ENCODE measurements at places on chromosomes 5 and 9.

DNA sequence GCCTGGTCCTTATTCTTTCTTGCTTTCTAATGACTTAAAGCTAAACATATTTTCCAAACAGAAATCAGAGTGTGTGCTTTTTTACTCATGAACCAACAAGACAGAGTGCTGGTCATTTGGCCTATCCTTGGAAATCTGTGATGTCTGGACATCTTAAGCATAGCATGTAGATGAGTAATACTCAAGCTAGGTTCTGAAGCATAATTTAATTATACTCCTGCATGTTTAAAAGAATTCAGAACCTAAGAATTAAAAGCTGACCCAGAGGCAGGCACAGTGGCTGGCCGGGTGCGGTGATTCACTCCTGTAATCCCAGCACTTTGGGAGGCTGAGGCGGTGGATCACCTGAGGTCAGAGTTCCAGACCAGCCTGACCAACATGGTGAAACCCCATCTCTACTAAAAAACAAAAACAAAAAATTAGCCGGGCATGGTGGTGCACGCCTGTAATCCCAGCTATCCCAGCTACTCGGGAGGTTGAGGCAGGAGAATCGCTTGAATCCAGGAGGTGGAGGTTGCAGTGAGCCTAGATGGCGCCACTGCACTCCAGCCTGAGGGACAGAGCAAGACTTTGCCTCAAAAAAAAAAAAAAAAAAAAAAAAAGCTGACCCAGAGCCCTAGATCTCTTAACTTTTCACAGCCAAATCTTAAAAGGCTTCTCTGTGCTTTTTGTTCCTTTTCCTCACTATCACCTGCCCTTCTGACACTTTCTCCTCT, 16.2 kb upstream of the TJP2 start:
- no peak for DNase-seq

- no peak for DNase-seq
These were observed 849 bp downstream of the RORB start for GRCh38 chr9:74497748-74498620.

DNA sequence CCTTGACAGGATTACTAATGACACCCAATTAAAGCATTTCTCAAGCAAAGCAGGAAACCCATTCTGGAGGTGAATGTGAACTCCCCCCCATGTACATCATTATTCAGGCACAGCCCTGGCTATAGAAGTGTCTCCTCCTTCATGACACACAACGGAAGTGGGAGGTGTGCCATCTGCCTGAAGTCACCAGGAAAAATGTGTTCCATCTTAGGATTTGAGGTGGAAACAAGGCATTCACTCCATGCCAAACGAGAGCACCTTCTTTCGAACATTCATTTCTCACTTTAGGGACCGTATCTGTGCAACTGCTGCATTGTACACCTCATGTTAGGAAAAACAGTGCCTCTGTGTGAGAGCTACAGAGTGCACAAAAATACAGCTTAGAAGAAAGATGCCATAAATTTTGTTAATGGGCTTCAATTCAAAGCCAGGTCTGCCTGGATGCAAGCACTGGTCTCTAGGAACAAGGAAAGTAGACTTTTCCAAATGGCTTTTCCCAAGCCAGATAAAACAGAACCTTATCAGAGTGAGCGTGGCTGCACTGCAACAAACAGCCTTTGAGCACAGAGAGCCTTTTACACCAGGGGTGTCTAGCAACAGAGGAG, 19.4 kb downstream of the GOLM1 start:
- no peak for DNase-seq

GRCh38 chr5:79699763-79700400, 10.2 kb downstream of the CMYA5 start:
- DNase-seq: no peak

- DNase-seq: no peak
These were observed 181.5 kb upstream of the RAI14 start for GRCh38 chr5:34474573-34475021.

- no peak for DNase-seq
These were observed 62.5 kb downstream of the HSPA4 start for GRCh38 chr5:133114166-133114932.

DNA sequence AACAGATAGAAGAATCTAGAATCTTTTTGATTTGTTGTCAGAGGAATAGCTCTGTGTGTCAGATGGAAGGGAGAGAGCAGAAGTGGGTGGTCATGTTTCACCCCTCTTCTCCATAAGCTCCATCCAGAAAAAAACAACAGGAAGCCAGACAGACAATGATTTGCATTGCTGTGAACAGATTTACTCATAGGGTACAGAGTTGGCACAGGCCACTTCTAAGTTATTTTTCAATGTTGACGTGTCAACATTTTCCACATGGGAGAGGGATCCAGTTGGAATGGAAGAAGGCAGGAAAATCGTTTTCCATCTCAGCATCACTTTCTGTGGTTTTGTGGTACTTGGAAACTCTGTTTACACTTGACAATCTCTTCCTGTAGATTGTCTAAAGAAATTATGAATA, 86.7 kb downstream of the INSYN2B start:
- no peak for DNase-seq

DNA sequence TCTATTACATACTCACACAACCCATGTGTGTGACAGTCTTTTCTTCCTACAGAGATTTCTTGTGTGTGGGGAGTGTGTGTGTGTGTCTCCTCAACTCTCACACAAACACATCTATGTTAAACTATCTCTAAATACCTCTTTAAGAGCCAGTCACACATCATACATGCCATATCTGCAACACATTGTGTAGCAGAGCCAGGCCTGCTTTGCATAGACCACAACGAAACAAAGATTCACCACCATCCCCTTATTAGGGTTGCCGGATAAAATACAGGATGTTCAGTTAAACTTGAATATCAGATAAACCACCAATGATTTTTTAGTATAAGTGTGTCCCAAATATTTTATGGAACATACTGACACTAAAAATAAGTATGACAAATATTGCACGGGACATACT, 2.3 kb downstream of the FAM170A start:
- DNase-seq: no peak

- DNase-seq: no peak
These were observed 722.8 kb upstream of the GRAMD2B start for GRCh38 chr5:125700380-125700861.

GRCh38 chr5:95913663-95914062, 48.0 kb downstream of the ELL2 start:
- DNase-seq: no peak
